T-helper 2 cell (primary cell): ENCODE measurements at places on chromosomes 1 and 21.

DNA sequence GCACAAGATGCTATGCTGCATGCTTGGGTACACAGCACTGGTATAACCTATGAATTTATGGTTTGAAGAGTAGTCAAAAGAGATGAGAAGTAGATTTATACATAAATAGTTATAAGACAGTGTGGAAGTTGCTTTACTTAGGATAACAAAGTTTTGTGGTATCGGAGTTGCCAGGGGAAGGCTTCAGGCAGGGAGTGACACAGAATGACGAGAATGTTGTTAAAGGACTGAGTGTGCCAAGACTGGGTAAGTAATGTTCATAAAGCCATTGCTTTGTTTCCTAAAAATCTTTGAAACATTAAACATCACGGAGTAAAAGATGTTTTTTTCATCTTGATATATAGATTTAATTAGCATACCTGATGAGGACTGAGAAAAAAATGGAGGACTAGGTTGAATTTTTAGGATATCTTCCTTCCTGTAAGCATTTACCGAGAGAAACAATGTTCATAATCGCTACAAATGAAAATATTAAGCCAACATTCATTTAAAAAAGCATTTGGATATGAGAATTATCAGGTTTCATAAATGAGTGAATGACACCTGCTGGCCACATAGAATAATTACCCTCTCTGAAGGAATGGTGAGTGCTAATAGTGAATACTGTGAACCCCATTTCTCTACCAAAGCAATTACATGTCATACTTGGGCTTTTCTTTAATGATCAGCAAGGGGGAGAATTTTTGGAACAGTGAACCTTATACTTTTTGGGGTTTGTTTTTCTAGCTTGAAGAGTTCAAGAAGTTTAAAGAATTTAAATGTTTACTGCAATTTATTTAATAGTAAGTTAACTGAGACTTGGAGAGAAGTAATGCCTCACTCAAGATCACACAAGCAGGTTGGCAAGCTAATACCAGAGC is 28.4 kb downstream of the EXTL2 start:
- DNase-seq = no peak

GRCh38 chr1:154992721-154993571 is 440 bp upstream of the LENEP start:
- DNase-seq = no peak

DNA sequence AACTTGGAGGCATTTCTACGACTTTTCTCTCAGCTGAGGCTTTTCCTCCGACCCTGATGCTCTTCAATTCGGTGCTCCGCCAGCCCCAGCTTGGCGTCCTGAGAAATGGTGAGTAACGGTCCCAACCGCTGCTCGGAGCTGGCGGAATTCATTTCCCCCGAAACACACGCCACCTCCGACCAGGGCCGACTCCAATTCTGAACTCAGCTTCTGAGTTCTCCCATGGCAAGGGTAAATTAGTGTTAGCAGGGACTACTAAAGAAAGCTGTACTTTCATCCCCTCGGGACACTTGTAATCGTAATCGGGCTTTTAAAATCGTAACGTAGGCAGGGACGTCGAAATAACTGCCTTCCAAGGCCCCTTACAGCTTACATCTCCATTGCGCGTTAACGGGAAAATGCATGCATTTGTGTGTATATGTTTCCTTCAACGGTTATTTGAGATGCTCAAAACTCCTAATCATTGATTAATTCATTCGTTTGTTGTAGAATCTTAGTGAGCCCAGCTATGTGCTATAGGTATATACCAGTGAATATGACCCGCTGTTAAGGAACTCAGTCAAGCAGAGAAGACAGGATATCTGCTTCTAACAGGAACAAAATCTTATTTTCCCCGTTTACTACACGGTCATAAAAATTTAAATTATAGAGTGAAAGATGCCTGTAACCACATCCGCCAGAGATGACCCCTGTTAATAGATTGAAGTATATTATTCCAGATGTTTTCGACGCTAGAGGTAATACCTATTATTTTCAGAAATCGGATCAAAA is 472 bp downstream of the DTL start:
- DNase-seq = no peak

DNA sequence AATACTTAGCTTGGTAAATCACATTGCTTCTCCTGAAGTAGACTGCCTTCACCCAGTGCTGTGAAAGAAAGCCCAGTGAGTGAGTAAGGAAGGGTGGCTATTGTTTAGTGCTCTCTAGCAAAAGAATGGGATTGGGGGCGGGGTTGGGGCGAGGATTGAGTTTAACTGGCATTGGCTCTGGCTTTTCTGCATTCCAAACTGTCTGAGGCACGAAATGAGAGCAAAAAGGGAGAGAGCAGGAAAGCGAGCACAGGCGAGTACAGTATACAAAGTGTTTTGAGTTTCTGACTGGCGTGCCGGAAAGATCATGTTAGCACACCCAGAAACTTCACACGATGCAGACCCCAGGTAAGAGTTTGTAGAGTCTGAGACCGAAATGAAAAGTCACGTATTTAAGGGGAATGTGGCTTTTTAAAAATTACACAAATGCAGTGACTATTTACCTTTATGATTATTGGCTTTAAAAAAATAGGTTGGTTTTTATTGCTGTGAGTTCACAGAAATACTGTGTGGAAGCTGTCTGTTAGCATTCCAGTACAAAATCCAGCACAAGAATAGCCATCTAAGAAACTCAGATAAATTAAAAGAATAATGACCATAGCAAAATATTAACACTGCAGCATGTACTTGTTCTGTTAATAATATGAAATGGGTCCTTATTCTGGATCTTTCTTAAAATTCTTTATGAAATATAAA is 155.4 kb downstream of the CLEC20A start:
- no peak for DNase-seq

DNA sequence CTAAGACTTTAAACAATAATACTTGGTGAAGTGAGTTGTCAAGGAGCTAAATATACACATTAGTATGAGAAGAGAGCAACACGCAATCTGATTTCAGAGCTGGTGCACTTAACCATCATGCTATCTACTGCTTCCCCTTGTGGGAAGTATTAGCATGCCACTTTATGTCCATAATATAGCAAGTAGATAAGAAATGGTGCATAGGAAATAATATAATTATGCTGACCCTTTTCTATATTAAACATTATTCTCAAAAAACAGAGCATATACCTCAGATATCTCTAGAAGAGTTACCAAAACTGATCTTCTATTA is 63.4 kb downstream of the MAGI3 start:
- no peak for DNase-seq

DNA sequence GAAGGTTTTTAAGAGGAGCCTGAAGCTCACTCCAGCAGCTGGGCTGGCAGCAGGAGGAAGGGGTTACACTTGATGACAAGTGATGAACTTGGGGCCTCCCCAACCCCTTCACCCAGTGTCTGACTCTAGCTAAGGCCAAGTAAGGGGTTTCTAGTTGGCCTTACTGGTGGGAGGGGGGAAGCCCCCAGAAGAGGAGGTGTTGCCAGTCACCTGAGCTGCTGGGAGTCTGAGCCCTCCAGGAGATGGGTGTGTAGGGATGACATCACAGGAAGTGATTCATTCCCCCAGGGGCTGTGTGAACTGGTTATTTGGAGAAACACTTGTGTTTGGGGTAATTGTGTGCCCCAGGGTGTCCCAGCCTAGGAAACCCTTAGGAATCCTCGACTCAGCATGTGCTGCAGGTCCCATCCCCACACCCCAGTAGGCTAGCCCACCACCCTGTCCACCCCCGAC is 3.1 kb downstream of the PADI1 start:
- no peak for DNase-seq

DNA sequence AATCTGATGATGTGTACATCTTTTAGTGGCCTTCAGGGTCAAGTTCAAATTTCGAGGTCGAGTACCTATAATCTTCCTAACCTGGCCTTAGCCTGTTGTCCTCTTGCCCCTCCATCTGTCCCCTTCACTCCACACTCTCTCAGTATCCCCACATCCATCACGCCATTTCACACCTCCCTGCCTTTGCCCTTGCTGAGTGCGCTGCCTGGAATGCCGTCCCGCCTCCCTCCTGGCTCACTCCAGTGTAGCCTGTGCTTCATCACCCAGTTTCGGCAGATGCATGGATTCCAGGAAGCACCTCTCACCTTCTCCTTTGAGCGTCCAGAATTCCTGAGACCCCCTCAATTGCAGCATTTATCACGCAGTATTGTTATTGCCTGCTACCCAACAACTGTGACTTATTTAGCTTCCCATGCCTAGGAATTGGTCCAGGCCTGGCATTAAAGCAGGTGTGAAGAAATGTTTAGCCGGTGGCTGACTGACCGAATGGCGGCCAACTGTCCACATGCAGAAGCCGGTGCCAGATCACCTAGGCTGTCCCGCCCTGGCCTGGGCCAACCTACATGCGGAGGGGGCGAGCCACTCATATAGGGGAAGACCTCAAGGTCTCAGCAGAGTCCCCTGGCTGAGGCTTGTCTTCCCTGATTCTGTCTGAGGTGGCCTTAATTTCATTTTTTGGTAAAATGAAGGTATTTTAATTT is 34.5 kb downstream of the MYOM3 start:
- no peak for DNase-seq

- DNase-seq = no peak
Measured at GRCh38 chr1:24621121-24621520, 22.0 kb upstream of the SRRM1 start.

- DNase-seq = no peak
Measured at GRCh38 chr1:42403880-42404400, 23.3 kb downstream of the RIMKLA start.

GRCh38 chr1:7471836-7472235 is 299.3 kb upstream of the VAMP3 start:
- DNase-seq = no peak

DNA sequence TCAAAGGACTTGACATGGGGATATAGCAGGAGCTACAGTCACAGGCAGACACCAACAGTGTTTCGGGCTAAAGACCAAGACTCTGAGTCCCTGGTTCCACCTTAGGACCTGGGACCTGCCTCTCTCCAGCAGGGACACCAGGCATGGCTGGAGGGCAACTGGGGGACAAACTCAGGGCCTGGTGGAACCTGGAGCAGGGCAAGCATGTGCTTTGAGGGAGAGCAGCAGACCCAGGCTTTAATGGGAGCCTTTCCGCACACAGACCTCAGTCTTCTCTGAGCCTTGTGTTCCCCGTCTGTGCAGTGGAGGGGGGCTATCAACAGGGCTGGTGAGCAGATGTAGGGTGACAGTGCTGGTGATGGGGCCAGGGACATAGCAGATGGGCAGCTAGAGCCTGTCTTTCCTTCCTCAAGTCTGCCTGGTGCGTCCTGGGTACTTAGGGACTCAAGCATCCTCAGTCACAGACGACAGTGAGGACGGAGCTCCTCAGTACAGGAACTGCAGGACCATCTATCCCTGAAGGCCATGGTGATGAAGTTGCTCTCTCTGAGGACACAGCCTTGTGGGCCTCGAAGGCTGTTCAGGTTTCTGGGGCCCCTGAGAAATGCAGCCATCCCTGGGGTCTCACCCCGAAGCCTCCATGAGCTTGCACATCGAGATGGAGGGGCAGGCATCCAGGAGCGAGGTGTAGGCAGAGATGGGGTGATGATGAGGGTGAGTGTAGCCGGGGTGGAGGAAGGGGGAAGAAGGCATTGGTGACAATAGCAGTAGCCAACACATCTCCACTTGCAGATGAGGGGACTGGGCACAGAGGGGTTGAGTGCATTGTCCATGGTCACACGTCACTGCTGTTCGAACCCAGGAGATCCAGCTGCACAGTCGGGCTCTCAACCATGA is 593.4 kb downstream of the PTPRU start:
- DNase-seq = no peak

- no peak for DNase-seq
Measured at GRCh38 chr1:214842856-214843255, 239.7 kb upstream of the KCNK2 start.

- DNase-seq = no peak
Measured at GRCh38 chr1:209456878-209457277, 126.6 kb upstream of the CAMK1G start.

- DNase-seq = no peak
Measured at GRCh38 chr1:223123011-223123610, 19.9 kb downstream of the TLR5 start.

- no peak for DNase-seq
Measured at GRCh38 chr1:16218674-16219071, 6.2 kb upstream of the ARHGEF19 start.

DNA sequence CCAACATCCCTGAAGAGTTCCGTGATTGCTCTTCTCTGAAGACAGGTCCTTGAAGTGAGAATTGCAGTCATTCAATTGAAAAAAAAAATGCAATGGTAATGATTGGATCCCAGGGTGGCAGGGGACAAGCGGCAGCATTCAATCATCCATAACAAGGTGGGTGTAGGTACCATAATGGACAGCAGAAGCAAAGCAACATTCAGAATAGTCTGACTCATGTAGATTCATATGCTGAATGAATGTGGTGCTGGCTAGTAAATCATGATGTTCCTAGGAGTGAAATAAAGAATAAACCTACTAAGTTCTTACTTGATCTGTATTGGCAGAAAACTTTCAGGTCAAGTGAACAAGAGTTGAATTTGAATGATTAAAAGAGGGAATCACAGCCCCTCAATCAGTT is 319.6 kb downstream of the GPATCH2 start:
- no peak for DNase-seq

DNA sequence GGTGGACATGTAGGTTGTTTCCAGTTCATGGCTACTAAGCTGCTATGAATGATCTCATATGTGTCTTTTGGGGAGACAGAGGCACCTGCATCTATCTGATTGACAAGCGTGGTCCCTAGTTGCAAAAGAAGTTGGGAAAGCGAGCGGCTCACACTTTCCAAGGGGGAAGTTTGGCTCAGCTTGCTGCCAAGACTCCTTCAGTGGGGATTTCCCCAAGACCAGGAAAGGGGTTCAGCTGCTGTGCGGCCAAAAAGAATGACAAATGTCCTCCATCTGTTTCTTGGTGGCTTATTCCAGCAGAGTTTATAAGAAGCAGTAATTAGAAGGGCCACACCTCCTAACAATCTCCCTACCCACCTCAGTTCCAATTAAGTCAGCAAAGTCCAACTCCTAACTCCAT is 128.5 kb upstream of the GALNT2 start:
- DNase-seq = no peak

- DNase-seq = no peak
Measured at GRCh38 chr1:177915641-177916040, 54.2 kb downstream of the SEC16B start.

DNA sequence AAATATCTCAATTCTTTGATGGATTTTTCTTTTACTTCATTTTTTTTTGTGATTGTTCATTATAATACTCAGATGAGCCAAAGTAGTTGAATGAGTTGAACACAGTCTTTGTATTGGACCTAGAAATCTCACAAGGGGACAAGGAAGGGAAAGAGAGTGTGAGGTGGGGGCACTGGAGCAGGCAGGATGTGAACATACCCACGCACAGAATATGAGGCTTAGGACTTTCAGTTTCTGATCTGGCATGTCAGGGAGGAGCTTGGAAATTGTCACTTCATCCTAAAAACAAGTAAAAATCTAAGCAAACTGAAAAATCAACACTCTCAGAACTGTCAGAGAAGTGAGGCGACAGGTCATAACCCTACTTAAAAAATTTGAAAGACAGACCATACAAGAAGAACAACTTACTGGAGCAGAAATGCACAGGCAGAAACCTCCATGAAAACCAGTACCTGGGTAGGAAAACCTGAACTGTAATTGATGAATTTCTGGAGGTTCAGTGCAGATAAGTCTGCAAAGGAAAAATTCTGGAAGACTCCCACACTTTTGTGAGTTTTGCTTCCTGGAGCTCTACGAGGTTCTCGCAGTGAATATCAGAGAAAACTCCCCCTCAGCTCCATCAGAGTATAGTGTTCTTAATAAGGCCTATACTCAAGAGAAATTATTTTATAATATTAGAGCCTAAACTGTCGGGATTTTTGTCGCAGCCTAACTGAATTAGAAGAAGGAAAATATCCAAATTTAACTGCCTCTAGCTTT is 3.6 kb upstream of the PTGS2 start:
- no peak for DNase-seq
